ENCODE measurements at places on chromosomes 4 and X. TPM values are rescaled to one million over a fixed set of nuclear protein-coding genes. Genes with fewer than 3 reads are reported as not detected.

Gene TEX13D
- not detected for total RNA-seq

- H3K4me3 ChIP-seq: no peak overlapping the region
- no peaks in the 10 kb centered on the region for H3K36me3 ChIP-seq
- no peak for DNase-seq
- H3K27ac ChIP-seq: no peak overlapping the region
- peaks cover 2% of the 10 kb centered on the region for H3K4me1 ChIP-seq
Observed at GRCh38 chr4:39542611-39543012, 15.4 kb upstream of the UGDH start.

Gene PFKFB1
- total RNA-seq: not detected

GRCh38 chr4:113469926-113470325, 291.6 kb downstream of the CAMK2D start:
- H3K27ac ChIP-seq: no peak overlapping the region
- no peaks in the 10 kb centered on the region for H3K36me3 ChIP-seq
- H3K27me3 ChIP-seq: no peaks in the 10 kb centered on the region
- peaks cover 9% of the 10 kb centered on the region for H3K4me1 ChIP-seq

Gene TECRL
- not detected for total RNA-seq

Gene CNKSR2
- total RNA-seq: 4.8 TPM

- no peak overlapping the region for H3K4me3 ChIP-seq
- H3K36me3 ChIP-seq: no peaks in the 10 kb centered on the region
- H3K4me1 ChIP-seq: no peaks in the 10 kb centered on the region
- no peak for DNase-seq
- no peaks in the 10 kb centered on the region for H3K27me3 ChIP-seq
- H3K27ac ChIP-seq: no peak overlapping the region
Observed at GRCh38 chrX:105646592-105647372, 175.6 kb upstream of the NRK start.

DNA sequence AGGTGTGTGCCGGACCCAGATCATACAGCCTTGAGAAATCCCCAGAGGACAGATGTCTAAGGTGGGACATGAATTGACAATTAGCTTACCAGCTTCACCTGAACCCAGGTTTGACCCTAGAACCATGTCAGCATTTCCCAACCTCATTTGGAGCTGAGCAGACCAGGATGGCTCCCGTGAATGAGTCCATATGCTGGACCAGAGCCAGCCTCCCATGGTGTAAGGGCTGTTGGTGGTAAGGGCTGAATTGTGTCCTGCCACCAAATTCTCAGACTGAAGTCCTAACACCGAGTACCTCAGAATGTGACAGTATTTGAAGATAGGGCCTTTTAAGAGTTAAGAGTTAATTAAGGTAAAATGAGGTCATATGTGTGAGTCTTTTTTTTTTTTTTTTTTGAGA, 88.3 kb downstream of the SLC34A2 start:
- no peaks in the 10 kb centered on the region for H3K27me3 ChIP-seq
- no peak overlapping the region for H3K4me3 ChIP-seq
- DNase-seq: no peak

- no peak for DNase-seq
- H3K4me3 ChIP-seq: no peak overlapping the region
Observed at GRCh38 chrX:124594017-124594651, 247.8 kb downstream of the SH2D1A start.

Gene RAB40AL
- 1.4 TPM for total RNA-seq

Gene FAM241A
- total RNA-seq: 1.0 TPM

GRCh38 chr4:83772685-83773084, 236.8 kb downstream of the GPAT3 start:
- no peak for DNase-seq
- H3K4me1 ChIP-seq: no peaks in the 10 kb centered on the region
- no peak overlapping the region for H3K4me3 ChIP-seq
- no peak overlapping the region for H3K27ac ChIP-seq
- H3K27me3 ChIP-seq: no peaks in the 10 kb centered on the region
- no peaks in the 10 kb centered on the region for H3K36me3 ChIP-seq

DNA sequence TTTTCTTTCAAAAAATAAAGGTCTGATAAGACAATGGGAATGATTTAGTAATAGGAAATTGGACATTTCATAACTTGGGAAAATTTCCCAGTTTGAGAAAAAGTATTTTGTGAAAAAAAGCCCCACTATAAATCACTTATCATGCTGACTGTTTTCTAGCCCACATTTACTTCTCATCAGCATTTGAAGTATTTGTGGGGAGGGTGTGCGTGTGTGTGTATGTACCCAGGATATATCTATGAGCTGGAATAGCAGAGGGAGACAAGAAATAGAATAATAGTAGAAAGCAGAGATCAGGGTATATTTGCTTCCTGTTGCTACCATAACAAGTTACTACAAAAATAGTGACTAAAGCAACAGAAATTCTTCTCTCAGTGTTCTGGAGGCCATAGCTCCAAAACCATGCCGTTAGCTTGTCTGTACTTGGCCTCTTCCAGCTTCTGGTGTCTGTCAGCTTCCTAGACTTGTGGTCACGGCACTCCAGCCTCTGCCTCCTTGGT, 139.8 kb downstream of the PTTG2 start:
- no peak overlapping the region for H3K27ac ChIP-seq
- no peak overlapping the region for H3K4me3 ChIP-seq
- H3K4me1 ChIP-seq: peaks cover 8% of the 10 kb centered on the region
- no peak for DNase-seq

GRCh38 chr4:128295255-128295654, 7.6 kb upstream of the PGRMC2 start:
- no peak overlapping the region for H3K4me3 ChIP-seq
- no peaks in the 10 kb centered on the region for H3K27me3 ChIP-seq
- no peaks in the 10 kb centered on the region for H3K4me1 ChIP-seq
- H3K36me3 ChIP-seq: no peaks in the 10 kb centered on the region
- DNase-seq: no peak

DNA sequence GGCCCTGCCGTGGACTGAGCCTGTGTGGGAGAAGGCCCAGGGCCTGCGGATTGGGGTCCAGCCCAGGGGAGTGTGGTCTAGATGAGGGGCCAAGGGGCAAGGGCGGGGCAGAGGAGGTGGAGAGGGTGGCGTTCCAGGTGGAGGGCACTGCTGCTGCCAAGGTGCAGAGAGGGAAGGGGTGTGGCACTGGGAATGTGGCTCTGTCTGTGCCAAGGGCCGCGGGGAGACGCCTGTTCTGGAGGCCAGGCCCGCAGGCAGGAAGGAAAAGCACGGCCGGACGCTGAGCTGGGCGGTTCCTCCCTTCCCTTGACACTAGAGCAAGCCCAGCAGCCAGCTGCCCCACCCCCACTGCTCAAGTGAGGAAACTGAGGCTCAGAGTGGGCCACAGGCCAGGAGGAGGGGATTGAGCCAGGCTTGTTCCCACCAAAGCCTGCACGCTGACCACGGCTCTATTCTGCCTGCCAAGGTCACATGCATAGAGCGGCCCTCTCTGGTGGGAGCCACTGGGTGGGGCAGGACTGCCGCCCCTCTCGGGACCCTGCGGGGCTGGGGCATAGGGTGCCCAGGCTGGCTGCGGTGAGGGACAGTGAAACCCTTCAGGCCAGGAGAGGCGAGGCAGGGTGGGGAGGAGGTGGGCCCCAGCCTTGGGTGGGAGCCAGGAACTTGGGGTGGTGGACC, 13.0 kb downstream of the SH3BP2 start:
- H3K27me3 ChIP-seq: no peaks in the 10 kb centered on the region
- no peaks in the 10 kb centered on the region for H3K36me3 ChIP-seq
- H3K4me1 ChIP-seq: peaks cover 20% of the 10 kb centered on the region
- peak; percentile 48 for DNase-seq
- H3K4me3 ChIP-seq: no peak overlapping the region

- H3K36me3 ChIP-seq: no peaks in the 10 kb centered on the region
- DNase-seq: no peak
- H3K27ac ChIP-seq: no peak overlapping the region
- no peak overlapping the region for H3K4me3 ChIP-seq
- H3K4me1 ChIP-seq: no peaks in the 10 kb centered on the region
Observed at GRCh38 chrX:13195340-13195739, 124.5 kb downstream of the ATXN3L start.

DNA sequence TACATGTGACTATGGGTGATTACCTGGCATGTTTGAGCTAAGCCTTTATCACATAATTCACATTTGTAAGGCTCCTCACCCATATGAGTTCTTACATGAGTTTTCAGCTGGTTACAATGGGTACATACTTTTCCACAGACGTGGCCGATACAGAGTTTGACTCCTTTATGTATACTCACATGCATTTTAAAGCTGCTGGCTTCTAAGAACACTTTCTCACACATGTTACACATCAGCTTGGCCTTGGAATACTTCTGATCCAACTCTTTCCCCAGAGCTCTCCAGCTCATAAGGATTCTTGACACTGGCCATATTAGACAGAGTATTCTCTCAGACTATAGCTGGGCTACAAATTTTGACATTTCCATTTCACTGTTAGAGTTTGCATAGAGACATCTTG, 66.3 kb downstream of the TAB3 start:
- DNase-seq: no peak
- no peaks in the 10 kb centered on the region for H3K36me3 ChIP-seq
- no peak overlapping the region for H3K4me3 ChIP-seq
- no peaks in the 10 kb centered on the region for H3K27me3 ChIP-seq
- no peak overlapping the region for H3K27ac ChIP-seq
- H3K4me1 ChIP-seq: no peaks in the 10 kb centered on the region

Gene TASL
- 0.11 TPM for total RNA-seq

Gene TXK
- 0.13 TPM for total RNA-seq

DNA sequence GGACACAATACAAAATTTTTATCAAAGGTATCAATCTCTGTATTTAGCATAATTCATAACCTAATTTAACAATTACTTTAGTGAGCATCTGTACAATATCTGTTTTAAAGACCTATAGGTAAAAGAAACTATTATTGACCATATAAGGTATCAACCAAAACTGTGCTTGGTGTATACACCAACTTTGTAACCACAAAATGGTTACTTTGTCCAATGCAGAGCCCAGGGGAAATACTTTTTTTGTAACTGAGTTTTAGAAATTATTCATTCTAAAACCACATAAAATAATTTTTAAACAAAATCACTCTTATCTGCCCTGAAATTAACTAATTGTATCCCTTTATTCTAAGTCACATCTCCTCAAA, 5.0 kb downstream of the CXXC4 start:
- DNase-seq: no peak
- H3K27me3 ChIP-seq: no peaks in the 10 kb centered on the region
- H3K4me3 ChIP-seq: no peak overlapping the region
- H3K36me3 ChIP-seq: no peaks in the 10 kb centered on the region
- H3K27ac ChIP-seq: no peak overlapping the region

Gene PCSK1N
- 0.78 TPM for total RNA-seq

- DNase-seq: no peak
- H3K4me3 ChIP-seq: no peak overlapping the region
- H3K4me1 ChIP-seq: no peaks in the 10 kb centered on the region
- no peaks in the 10 kb centered on the region for H3K27me3 ChIP-seq
- no peak overlapping the region for H3K27ac ChIP-seq
Observed at GRCh38 chr4:3276986-3277385, 15.8 kb upstream of the RGS12 start.

DNA sequence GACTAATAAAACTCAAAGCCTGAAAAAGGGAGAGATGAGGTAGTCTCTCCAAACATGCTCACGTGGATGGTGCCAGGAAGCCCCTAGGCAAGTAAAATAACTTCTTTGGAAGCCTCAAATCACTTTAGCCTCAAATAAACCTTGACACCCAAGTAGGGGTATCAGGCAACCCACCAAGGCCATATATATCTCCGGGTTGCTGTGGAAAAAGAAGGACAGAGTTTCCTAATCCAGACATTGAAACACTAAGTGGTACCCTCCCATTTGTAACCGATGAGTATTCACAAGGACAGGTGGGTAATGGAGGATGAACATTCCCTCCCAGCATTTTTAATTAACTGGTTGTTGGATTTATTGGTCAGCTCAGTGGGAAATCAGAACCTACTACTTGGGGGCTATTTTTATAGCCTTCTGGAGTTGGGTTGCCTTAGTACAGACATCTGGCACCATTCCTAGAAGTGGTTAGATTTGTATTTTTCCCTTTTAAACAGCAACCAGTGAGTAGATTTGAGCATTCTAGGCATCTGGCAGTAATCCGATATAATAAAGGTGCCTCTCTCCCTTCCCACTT, 87.7 kb downstream of the GPC3 start:
- no peaks in the 10 kb centered on the region for H3K36me3 ChIP-seq
- no peaks in the 10 kb centered on the region for H3K4me1 ChIP-seq
- no peak overlapping the region for H3K27ac ChIP-seq
- no peaks in the 10 kb centered on the region for H3K27me3 ChIP-seq
- no peak for DNase-seq

Gene KCTD8
- total RNA-seq: 1.1 TPM

GRCh38 chrX:70087857-70088630, 25.8 kb downstream of the OTUD6A start:
- no peak for DNase-seq
- no peak overlapping the region for H3K27ac ChIP-seq
- H3K4me3 ChIP-seq: no peak overlapping the region
- no peaks in the 10 kb centered on the region for H3K36me3 ChIP-seq
- no peaks in the 10 kb centered on the region for H3K27me3 ChIP-seq
- H3K4me1 ChIP-seq: no peaks in the 10 kb centered on the region

Gene SUPT20HL2
- 0.30 TPM for total RNA-seq

Gene FAM114A1
- 72.6 TPM for total RNA-seq

DNA sequence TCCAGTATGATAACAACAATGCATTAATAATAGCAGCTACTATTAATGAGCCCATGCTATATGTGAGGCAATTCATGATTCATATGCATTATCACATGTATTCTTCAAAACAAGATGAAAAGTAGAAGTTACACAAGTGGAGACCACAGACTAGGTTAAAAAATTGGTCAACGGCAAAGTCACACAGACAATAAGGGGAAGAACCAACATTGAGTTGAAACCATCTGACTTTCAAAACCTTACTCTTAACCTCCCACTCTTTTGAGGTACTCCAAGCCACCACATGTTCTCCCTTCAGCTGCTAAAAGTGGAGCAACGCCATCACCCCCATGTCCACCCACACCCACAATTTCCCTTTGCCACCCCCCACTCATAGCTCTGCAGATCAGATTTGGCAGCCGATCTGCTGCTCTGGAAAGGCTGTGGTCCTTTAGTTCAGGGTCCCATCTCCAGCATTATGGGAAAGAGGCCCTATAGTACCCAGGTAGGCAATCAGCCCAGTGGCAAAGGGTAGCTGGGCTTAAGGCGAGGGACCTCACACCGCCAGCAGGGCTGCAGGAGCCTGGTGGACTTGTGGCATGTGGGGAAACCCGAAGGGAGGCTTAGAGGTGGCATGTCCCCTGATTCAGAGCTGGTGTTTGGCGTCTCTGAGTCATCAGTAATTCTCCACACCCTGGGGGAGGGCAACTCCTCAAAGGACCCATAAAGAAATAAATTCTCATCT, 33.5 kb upstream of the CYBB start:
- no peaks in the 10 kb centered on the region for H3K4me1 ChIP-seq
- H3K4me3 ChIP-seq: no peak overlapping the region
- no peaks in the 10 kb centered on the region for H3K27me3 ChIP-seq
- no peak for DNase-seq
- H3K36me3 ChIP-seq: no peaks in the 10 kb centered on the region
- no peak overlapping the region for H3K27ac ChIP-seq

Gene SOWAHD
- total RNA-seq: 0.61 TPM

- peak; percentile 25 for DNase-seq
- peaks cover 9% of the 10 kb centered on the region for H3K4me1 ChIP-seq
- H3K36me3 ChIP-seq: no peaks in the 10 kb centered on the region
- H3K4me3 ChIP-seq: no peak overlapping the region
Observed at GRCh38 chr4:121408-122084, 2.8 kb upstream of the ZNF718 start.

Gene SPANXN4
- not detected for total RNA-seq
